Activated naive CD8-positive, alpha-beta T cell treated with anti-CD3 and anti-CD28 coated beads for 36 hours (primary cell): ENCODE measurements at places on chromosomes 6 and 20. TPM values are rescaled to one million over a fixed set of nuclear protein-coding genes. Genes with fewer than 3 reads are reported as not detected.

GRCh38 chr6:40543146-40543545, 44.0 kb downstream of the LRFN2 start:
- H3K36me3 ChIP-seq: no peaks in the 10 kb centered on the region
- H3K27ac ChIP-seq: no peak overlapping the region
- H3K27me3 ChIP-seq: peaks cover 9% of the 10 kb centered on the region
- H3K4me3 ChIP-seq: no peak overlapping the region
- H3K4me1 ChIP-seq: no peaks in the 10 kb centered on the region

DNA sequence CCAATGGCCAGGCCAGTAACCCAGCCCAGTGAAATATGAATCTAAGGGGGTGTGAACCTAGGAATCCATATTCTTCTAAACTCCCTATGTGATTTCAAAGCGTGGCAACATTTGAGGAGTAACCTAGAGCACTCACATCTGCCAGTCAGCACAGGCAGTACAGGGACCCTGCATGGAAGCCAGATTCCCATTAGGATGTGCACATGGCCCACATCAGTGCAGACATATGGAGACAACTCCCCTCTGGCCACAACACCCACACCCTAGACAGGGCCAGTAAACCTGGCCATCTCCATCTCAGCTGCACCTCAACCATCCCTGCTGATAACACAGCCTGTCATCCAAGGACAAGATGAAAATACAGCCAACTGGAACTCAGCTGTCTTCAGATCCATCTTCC, 56.5 kb downstream of the KIF16B start:
- H3K27me3 ChIP-seq: no peaks in the 10 kb centered on the region
- H3K4me1 ChIP-seq: no peaks in the 10 kb centered on the region
- no peak for DNase-seq
- H3K27ac ChIP-seq: no peak overlapping the region
- H3K4me3 ChIP-seq: no peak overlapping the region

DNA sequence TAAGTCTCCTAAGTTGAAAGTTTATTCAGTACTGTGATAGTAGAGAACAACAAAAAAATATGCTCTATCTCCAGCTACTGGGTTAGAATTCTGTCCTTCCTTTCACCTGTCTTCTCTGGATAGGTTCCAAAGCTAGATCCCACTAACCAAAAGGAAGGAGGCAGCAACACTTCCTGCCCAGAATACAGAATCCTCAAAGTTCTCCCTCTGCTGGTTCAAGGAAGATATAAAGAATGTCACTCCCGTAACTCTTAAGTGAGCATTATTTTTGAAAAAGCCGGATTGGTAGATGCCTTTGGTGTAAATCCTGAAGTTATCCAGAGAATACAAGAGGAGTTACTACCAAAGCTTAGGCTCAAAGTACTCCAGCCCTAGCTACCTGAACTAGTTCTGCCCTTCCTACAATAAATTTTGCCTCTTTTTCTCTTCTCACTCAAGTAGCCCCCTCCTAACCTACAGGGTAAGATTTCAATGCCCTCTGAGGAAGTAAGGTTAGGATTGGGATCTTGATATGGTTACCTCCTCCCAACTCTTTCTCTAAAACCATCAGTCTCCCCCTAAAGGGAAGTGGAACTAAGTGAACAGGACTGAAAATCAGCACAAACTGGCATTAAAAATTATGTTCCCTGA, 26.0 kb upstream of the CRIP3 start:
- peaks cover 3% of the 10 kb centered on the region for H3K36me3 ChIP-seq
- no peak overlapping the region for H3K4me3 ChIP-seq
- no peaks in the 10 kb centered on the region for H3K27me3 ChIP-seq
- H3K4me1 ChIP-seq: peaks cover 21% of the 10 kb centered on the region
- no peak for DNase-seq

DNA sequence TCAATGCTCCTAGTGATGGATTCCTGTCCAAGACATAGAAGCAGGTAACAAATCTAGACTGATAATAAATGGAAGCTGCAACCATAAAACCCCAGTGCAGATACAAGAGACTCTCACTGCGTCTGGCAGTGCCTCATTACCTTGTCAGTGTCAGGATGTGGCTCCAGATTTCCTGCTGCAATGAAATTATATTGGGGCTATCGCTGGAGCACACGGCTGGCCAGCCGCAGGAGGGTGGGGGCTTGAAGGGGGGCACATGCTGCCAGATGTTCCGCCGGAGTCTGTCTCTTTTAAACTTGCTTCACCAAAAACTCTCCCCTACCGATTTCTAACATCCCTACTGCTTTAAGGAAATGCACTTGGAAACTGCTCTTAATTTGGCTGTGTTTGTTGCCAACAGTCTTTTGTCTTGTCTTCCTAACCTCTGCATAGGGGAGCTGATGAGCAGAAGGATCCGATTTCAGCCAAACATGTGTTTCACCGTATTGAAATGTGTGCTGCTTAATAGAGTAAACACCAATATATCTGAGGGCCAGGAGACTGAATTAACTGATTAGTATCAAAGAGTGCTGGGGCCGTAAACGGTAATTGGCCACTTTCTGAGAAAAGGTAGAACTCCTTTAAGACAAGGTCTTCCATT, 102.2 kb upstream of the EXOC2 start:
- no peak for DNase-seq
- H3K4me3 ChIP-seq: no peak overlapping the region
- peaks cover 3% of the 10 kb centered on the region for H3K36me3 ChIP-seq
- peaks cover 65% of the 10 kb centered on the region for H3K27me3 ChIP-seq
- no peak overlapping the region for H3K27ac ChIP-seq

DNA sequence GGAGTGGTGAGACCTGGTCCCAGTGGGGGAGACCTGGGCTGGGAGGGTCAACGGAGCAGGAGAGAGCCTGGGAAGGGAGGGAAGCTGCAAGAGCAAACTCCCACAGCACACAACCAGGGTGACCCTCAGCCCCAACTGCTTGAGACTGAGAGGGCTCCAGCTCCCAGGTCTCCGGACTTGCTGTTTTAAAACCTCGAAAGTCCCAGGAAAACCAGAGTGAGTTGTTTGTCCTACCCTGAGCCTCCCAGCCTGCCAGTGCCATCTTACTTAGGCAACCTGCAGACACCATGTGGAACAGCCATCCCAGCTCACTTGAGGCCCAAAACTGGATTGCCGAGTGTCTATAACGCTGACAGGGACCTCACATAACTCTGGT, 4.8 kb upstream of the NTSR1 start:
- peaks cover 9% of the 10 kb centered on the region for H3K27me3 ChIP-seq
- no peak overlapping the region for H3K4me3 ChIP-seq
- DNase-seq: no peak
- no peaks in the 10 kb centered on the region for H3K36me3 ChIP-seq
- H3K4me1 ChIP-seq: peaks cover 9% of the 10 kb centered on the region
- no peak overlapping the region for H3K27ac ChIP-seq

GRCh38 chr6:111950661-111951496, 77.6 kb upstream of the FYN start:
- H3K27ac ChIP-seq: no peak overlapping the region
- DNase-seq: no peak
- no peaks in the 10 kb centered on the region for H3K27me3 ChIP-seq
- no peaks in the 10 kb centered on the region for H3K36me3 ChIP-seq
- H3K4me1 ChIP-seq: peaks cover 4% of the 10 kb centered on the region

DNA sequence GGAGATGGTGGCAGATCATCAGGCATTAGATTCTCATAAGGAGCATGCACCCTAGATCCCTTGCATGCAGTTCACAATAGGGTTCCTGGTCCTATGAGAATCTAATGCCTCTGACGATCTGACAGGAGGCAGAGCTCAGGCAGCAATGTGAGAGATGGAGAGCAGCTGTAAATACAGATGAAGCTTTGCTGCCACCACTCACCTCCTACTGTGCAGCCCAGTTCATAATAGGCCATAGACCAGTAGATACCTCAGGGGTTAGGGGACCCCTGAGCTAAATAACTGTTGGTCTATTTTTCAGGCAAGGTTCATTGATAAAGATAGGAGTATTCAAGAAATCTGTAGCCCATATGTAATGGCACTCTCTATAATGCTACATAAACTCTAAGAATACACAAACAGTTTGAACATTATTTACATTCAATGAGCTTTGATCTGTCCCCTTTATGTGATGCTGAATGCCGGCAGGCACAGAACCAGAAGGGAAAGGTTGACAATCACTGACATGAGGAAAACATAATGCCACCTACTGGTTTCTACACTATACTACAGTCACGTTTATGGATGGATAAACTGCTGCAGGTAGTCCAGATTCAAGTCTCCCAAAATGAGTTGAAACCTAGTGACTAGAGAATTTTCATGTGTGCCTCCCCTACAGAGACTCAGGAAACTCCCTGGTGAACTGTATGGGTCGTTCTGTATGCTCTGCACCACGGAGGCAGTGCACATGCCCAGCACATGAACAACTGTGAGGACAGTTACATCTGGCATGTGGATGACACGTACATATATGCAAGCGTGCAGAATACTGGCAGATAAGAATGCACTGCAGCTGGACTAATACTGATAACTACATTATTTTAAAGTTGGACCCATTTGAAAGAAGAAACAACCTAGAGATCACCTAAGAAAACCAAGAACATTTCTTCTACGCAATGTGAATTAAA, 72.0 kb downstream of the DST start:
- no peaks in the 10 kb centered on the region for H3K36me3 ChIP-seq
- H3K4me3 ChIP-seq: no peak overlapping the region
- no peak overlapping the region for H3K27ac ChIP-seq

DNA sequence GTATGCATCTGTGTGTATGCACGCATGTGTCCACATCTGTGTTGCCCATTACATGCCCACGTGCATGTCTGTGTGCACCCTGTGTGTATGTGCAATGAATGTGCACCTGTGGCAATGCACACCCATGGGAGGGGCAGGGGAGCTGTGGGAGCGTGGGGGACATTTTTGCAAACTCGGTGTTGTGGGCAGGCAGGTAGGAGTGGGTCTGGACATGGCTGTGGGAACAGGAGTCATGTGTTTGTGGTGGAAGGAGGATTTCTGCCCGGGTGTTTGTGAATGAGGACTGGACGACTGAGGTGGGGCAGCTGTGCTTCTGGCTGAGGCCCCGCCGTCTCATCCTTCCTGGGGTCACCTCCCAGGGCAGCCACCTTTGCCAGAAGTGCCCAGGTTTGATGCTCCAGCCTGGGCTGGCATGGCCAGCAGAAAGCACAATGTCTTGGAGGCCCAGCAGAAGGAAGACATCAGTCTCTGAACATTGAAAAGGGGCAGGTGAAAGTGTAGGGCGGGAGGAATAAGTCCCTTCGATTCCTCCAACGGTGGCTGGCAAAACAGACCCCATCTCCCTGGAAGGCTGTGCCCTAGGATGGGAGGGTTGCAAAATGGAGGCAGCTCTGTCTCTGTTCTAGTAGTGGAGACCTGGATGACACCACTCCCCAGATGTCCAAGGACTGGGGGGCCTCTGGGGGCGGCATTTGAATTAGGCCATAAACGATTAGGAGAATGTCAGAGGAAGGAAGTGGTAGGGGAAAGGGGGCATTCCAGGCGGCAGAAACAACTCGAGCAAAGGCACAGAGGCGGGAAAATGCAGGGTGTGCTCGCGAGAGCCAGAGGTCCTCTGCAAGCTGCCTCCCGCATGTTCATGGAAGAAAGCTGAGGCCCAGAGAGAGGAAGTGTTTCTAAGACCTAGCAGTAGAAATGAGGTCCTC, 19.1 kb upstream of the ARMC12 start:
- H3K4me3 ChIP-seq: peak overlapping the region; percentile 64
- DNase-seq: no peak
- H3K4me1 ChIP-seq: peaks cover 57% of the 10 kb centered on the region
- no peaks in the 10 kb centered on the region for H3K27me3 ChIP-seq
- H3K27ac ChIP-seq: peak overlapping the region; percentile 93
- H3K36me3 ChIP-seq: peaks cover 2% of the 10 kb centered on the region

GRCh38 chr6:142551274-142551811, 249.5 kb downstream of the ADGRG6 start:
- H3K27me3 ChIP-seq: no peaks in the 10 kb centered on the region
- peaks cover 24% of the 10 kb centered on the region for H3K4me1 ChIP-seq
- peak overlapping the region; percentile 19 for H3K4me3 ChIP-seq
- peak; percentile 61 for DNase-seq
- H3K27ac ChIP-seq: no peak overlapping the region

GRCh38 chr6:161233986-161234661, 39.7 kb downstream of the AGPAT4 start:
- no peak for DNase-seq
- no peak overlapping the region for H3K4me3 ChIP-seq
- peaks cover 12% of the 10 kb centered on the region for H3K36me3 ChIP-seq
- peaks cover 5% of the 10 kb centered on the region for H3K4me1 ChIP-seq
- no peaks in the 10 kb centered on the region for H3K27me3 ChIP-seq

MYLK4 gene
- 0.10 TPM for total RNA-seq

DAAM2 gene
- not detected for total RNA-seq

HNF4A gene
- total RNA-seq: not detected

SLC44A4 gene
- total RNA-seq: not detected
